Cerebellum (tissue), 4 donors: ENCODE measurements at places on chromosomes 6 and 20. TPM values are rescaled to one million over a fixed set of nuclear protein-coding genes. Genes with fewer than 3 reads are reported as not detected.

The LY6G6F gene
- total RNA-seq: 0.36 TPM

The FAM184A gene
- 30.4 TPM for total RNA-seq

The BEND3 gene
- total RNA-seq: 7.7 TPM

The CNBD2 gene
- total RNA-seq: 5.2 TPM

The KIAA1755 gene
- 5.6 TPM for total RNA-seq

The TULP1 gene
- total RNA-seq: 0.54 TPM

The UBE2C gene
- total RNA-seq: 14.1 TPM

The ZNF165 gene
- total RNA-seq: 1.4 TPM

The NKX2-2 gene
- total RNA-seq: 2.4 TPM

The CLIC5 gene
- total RNA-seq: 2.4 TPM

The LRP11 gene
- total RNA-seq: 26.6 TPM

The BEND6 gene
- 12.6 TPM for total RNA-seq

The BPIFA1 gene
- total RNA-seq: not detected

The VNN1 gene
- total RNA-seq: 0.09 TPM

The LY6G6D gene
- total RNA-seq: not detected

The RAMACL gene
- 3.5 TPM for total RNA-seq

The SPDEF gene
- 0.18 TPM for total RNA-seq

The AFDN gene
- 282 TPM for total RNA-seq

The LZTS3 gene
- 20.1 TPM for total RNA-seq

The TRIM40 gene
- total RNA-seq: not detected

The CTCFL gene
- total RNA-seq: not detected

The HLA-DQA1 gene
- not detected for total RNA-seq

The SLX4IP gene
- total RNA-seq: 11.4 TPM

The ATP6V1G2 gene
- total RNA-seq: 48.2 TPM

The SSTR4 gene
- total RNA-seq: 0.54 TPM

The RSPH4A gene
- 4.4 TPM for total RNA-seq

The MEP1A gene
- 0.09 TPM for total RNA-seq

The MKKS gene
- 21.5 TPM for total RNA-seq

The MCM8 gene
- total RNA-seq: 8.3 TPM

The FITM2 gene
- 9.0 TPM for total RNA-seq

The ISM1 gene
- 0.54 TPM for total RNA-seq

The NEU1 gene
- 11.7 TPM for total RNA-seq

The RXRB gene
- total RNA-seq: 23.2 TPM

The WFDC10B gene
- total RNA-seq: not detected

The KCNK15 gene
- 0.27 TPM for total RNA-seq

The EPHA7 gene
- total RNA-seq: 167 TPM

The PACRG gene
- 7.2 TPM for total RNA-seq

The HLA-DRA gene
- total RNA-seq: 3.6 TPM

The PGC gene
- 0.36 TPM for total RNA-seq

The PRSS35 gene
- total RNA-seq: 2.4 TPM

The TMEM170B gene
- total RNA-seq: 42.9 TPM

The TMEM200A gene
- 12.0 TPM for total RNA-seq

The OR12D3 gene
- not detected for total RNA-seq

The SLC52A3 gene
- 0.36 TPM for total RNA-seq
